ENCODE measurements at places on chromosomes 16 and 17. TPM values are rescaled to one million over a fixed set of nuclear protein-coding genes. Genes with fewer than 3 reads are reported as not detected.

Gene TMEM114
- not detected for total RNA-seq

Gene NME3
- 49.2 TPM for total RNA-seq

Gene AHSP
- not detected for total RNA-seq

DNA sequence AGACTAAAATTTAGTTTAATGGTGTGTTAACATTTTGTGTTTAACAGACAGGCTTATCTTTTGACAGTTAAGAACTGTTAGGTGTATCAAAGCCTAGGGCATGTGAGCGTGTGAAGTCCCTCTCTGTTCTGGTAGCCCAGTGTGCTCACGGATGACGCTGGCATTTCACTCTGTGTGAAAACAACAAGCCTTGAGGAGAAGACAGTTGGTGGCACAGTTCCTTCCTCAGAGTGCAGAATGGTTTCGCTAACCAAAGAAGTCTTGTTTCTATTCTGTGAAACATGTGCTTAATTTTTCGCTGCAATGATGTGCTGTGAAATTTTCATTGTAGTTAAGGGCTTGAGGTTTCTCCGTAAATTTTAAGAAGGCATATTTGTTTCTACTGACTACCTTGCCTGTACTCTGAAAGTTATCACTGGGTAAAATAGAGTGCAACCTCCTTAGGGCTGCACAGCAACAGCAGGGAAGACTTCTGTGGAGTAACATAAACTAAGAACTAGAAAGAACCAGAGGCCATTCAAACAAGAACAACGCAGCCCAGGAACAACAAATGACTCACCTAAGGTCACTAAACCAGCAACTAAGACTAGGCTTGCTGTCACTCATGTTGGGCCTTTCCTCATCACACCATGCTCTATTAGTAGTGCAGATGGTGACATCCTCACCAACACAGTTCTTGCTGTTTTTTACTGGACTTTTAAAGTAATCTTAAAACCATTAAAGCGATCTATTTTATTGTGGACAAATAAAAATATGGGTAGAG is 33.4 kb downstream of the BRD7 start:
- H3K4me1 ChIP-seq, result peaks cover 23% of the 10 kb centered on the region
- H3K4me3 ChIP-seq, result no peak overlapping the region
- H3K36me3 ChIP-seq, result peaks cover 10% of the 10 kb centered on the region

- peaks cover 26% of the 10 kb centered on the region for H3K4me1 ChIP-seq
- H3K36me3 ChIP-seq, result no peaks in the 10 kb centered on the region
- H3K4me3 ChIP-seq, result peak within 1 kb of the TSS; percentile 82
- H3K27ac ChIP-seq, result peak within 1 kb of the TSS; percentile 88
Observed at GRCh38 chr16:2009791-2010510, at the start of gene ZNF598. Gene ZNF598, minus strand, starts transcription at chr16:2009821.

DNA sequence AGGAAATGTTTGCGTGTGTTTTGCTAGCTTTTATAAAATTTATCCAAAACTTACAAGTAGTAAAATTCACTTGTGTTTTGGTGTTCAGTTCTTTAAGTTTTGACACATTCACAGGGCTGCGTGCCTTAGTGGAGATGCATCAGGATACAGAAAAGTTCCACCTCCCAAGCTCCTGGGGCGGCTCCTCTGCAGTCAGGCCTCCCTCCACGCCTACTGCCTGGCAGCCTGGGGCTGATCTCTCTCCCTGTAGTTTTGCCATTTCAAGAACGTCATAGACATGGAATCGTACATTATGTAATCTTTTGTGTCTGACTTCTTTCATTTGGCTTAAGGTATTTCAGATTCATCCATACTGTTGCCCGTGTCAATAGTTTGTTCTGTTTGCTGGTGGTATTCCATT is 27.2 kb upstream of the IRF8 start:
- no peaks in the 10 kb centered on the region for H3K27me3 ChIP-seq
- no peak overlapping the region for H3K4me3 ChIP-seq
- no peaks in the 10 kb centered on the region for H3K36me3 ChIP-seq
- no peak overlapping the region for H3K27ac ChIP-seq
- no peaks in the 10 kb centered on the region for H3K4me1 ChIP-seq

DNA sequence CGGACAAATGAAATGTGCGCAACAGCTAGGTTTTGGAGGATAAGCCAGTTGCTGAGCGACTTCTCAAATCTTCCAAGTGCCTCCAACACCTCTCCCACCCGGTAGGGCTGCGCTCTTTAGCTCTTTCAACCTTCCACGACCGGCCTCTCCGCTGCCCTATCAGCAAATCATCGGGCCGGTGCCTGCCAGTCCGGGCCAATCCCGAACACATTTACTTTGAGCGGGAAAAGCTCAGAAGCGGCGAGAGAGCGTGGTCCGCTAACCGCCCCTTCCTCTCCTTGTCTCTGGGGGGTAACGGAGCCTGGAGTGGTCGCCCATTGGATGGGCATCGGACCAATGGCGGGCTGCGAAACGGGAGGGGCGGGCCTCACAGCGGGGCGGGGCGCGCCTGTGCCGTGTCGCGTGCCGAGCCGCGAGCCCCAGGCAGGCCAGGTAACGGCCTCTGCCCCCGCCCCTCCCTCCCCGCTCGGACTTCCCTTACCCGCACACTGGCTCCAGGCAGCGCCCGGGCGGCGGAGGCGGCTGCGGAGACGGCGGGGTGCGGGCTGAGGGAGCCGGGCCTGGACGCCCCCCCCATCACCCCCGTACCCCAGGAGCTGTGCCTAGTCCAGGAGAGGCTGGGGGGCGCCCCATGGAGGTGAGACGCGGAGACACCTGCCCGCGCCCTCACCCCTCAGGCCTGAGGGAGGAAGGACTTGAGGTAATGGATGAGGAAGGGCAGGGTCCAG is at the start of gene MEIOC:
TSS of gene MEIOC (plus strand) at position 486 of the 728 bp plus-strand sequence. CDS start at position 632, 146 bp downstream.
- H3K36me3 ChIP-seq, result no peaks in the 10 kb centered on the region
- peaks cover 31% of the 10 kb centered on the region for H3K27me3 ChIP-seq
- peak; percentile 84 for DNase-seq
- H3K4me1 ChIP-seq, result no peaks in the 10 kb centered on the region
- no peak within 1 kb of the TSS for H3K27ac ChIP-seq

DNA sequence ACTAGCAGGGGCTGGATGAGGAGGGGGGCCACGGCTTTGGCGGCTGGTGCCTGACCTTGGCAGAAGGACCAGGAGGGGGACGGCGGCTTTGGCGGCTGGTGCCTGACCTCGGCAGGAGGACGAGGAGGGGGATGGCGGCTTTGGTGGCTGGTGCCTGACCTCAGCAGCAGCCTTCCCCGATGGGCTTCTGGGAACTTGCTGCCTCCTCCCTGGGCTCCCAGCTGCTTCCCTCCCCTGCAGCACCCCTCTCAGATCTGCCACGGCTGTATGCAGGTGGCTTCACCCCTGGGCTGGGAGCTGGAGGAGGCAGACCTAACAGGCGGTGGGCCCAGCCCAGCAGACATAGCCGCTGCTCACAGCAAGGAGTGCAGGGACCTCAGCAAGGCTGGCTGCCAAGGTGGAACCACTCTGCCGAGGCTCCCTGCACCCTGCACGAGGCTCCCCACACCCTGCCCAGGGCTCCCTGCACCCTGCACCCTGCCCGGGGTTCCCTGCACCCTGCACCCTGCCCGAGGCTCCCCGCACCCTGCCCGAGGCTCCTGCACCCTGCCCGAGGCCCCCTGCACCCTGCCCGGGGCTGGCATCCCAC is 38.4 kb upstream of the CBFA2T3 start:
- H3K4me1 ChIP-seq, result no peaks in the 10 kb centered on the region
- no peaks in the 10 kb centered on the region for H3K36me3 ChIP-seq
- H3K27ac ChIP-seq, result no peak overlapping the region

GRCh38 chr16:78256686-78257375 is 157.4 kb downstream of the WWOX start:
- no peaks in the 10 kb centered on the region for H3K36me3 ChIP-seq
- H3K4me3 ChIP-seq, result no peak overlapping the region
- no peak for DNase-seq
